ENCODE measurements at places on chromosomes 13 and 19.

DNA sequence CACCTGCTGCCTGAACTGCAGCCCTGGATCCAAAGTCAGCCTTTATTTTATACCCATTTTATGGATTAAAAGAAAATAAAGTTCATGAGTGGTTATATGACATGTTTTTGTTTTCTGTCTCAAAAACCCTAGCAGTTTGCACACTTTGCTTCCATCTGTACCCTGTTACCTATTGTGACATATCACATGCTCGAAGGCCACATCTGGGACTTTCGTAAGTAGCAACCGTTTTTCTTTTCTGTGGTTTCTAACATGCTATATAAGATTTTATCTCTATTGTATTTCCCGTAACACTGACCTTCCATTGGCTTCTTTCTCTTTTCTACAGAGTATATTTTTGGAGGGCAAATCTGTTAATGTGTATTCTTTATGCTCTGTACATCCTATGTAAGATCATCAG is 1007.2 kb downstream of the PCDH9 start:
- no peak for DNase-seq

DNA sequence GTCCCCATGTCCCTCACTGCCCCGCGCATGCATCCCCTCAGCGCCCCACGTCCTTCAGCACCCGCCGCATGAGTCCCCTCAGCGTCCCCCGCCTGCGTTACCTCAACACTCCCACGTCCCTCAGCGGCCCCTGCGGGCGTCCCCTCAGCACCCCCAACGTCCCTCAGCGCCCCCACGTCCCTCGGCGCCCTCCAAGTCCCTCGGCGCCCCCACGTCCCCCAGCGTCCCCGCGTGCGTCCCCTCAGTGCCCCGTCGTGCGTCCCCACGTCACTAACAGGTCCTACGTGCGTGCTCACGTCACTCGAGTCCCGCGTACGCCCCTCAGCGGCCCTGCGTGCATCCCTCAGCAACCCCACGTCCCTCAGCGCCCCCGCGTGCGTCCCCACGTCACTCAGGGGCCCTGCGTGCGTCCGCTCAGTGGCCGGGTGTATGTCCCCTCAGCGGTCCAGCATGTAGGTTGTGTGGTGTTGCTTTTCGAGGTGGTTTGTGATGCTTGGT is 19.5 kb upstream of the GAS6 start:
- DNase-seq = no peak

DNA sequence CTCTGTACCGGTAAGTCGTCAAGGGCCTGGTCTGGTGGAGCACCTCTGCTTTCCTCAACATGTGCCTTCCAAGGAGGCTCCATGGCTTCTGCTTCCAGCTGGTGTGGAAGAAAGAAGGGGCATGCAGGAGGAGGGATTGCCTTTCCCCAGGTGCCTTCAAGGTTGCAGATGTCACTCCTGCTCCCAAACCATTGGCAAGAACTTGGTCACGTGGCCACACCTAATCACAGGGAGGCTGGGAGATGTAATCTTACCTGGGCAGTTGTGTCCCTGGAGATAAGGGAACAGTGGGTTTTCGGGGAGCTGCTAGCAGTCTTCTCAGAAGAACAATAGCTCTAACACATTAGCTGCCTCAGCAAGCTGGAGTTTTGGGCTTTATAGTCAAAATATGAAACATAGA is 9.7 kb upstream of the GPR18 start:
- no peak for DNase-seq

GRCh38 chr13:36051082-36051481 is 80.1 kb downstream of the DCLK1 start:
- no peak for DNase-seq

GRCh38 chr19:2072757-2073551 is 21.9 kb upstream of the MKNK2 start:
- DNase-seq = no peak

DNA sequence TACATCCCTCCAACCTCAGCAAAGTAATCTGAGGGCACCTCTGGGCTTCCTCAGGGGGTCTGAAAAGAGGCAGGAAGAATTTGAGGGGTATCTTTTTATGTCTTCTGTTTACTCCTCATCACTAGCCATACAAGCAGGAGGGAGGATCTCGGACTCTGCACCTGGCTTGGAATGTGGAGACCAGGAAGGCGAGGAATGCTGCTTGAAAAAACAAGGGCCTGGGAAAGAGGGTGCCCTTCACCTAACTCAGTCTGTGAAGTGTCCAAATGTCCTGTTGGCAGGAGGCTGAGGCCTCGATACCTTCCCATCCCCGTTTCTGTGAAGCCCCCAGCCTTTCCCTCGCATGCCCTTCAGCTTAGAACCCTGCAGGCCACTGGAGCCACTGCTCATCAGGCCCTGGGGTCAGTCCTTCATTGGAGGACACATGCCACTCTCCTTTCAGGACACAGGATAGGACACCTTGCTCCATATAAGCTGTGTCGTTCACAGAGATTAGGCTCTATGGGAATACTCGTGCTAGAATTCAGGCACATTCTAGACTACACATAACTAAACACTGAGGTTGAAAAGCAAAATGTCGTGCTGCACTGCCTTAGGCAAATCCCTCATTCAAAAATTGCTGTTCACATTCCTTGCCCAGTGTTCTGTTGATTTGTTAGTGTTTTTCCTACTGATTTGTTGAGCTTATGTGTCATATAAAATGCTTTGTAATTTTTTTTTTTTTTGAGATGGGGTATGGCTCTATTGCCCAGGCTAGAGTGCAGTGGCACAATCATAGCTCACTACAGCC is 49.7 kb downstream of the ESD start:
- no peak for DNase-seq

DNA sequence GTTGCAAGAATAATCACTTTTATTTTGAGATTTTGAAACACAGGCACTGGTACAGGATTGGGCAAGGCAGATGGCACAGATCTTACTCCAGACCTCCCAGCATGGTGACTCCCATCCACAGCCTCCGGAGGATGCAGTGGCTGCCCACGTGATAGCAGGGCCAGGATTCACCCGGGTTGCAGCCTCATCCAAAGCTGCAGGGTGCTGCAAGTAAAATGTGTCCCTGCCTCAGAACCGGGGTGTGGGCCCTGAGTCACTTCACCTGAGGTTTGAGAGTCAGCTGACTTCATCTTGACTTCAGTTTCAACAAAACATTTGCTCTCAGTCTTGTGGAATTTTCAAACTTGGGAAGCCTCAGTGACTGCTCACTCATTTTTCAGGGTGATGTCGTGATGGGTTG is 201.9 kb downstream of the FGF9 start:
- no peak for DNase-seq

- DNase-seq = no peak
These were observed 10.4 kb downstream of the SPINT2 start for GRCh38 chr19:38274739-38275138.

DNA sequence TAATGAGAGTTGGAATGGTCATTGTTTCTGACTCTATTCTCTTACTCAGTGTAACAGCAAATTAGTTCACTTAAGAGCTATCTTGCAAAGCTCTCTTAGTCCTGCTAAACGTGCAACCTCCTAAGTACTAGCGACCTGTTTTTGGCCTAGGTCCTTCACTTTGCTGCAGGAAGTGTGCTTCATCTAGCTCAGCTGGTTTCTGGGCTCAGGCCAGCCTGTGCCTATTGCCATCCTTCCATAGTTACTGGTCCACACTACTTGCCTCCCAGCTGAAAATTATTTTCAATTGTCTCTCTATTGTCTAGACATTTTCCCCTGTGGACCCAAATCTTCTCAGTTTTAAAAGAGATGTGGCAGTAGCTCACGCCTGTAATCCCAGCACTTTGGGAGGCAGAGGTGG is 561.3 kb downstream of the FGF9 start:
- no peak for DNase-seq

DNA sequence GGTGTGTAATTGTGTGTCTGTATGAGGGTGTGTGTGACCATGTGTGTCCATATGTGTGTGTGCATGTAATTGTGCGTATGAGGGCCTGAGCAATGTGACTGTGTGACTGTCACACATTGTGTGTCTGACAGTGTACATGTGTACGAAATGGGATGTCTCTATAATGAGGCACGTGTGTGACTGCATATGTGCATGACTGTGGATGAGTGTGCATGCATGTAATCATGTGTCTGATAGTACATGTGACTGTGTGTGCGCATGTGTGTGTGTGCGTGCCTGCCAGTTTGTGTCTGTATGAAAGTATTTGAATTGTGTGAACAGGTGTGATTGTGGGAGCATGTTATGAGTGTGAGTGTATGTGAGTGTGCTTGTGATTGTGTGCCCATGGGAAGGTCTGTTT is 2.2 kb upstream of the ACSBG2 start:
- DNase-seq = no peak

DNA sequence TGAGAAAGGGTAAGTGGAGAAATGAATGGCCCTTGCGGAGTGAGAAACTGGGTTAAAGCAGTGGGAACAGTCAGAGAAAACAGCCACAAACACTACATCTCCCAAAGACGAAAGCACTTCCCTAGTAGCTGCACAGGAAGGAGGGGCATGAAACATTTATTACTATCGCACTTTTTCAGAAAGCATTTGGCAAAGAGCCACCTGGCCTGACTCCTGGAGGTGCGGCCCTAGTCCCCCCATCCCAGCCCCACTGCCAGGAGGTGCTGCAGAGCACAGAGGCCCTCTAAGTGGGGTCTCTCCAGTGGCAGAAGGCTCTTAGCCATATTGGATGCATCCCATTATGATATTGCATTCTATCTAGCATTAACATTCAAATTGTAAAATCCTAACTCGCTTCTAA is 55.8 kb downstream of the MTMR6 start:
- DNase-seq = no peak

DNA sequence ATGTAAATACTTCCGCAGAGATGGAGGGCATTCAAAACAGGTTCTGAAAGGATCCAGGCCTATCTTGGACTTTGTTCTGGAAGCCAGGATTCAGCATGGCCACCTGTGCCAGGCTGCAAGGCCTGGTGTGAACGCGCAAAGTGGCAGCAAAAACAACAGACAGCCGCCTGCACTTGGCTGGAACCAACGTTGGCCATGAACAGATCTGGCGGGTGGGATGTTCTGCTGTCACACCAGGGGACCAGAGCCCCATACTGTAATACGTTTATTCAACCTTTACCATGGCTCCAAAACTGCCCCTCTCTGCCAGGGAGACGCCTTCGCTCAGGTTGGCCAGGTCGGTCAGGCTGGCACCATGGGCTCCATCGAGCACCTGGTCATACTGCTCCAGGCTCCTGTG is 69.7 kb downstream of the EPS15L1 start:
- no peak for DNase-seq

DNA sequence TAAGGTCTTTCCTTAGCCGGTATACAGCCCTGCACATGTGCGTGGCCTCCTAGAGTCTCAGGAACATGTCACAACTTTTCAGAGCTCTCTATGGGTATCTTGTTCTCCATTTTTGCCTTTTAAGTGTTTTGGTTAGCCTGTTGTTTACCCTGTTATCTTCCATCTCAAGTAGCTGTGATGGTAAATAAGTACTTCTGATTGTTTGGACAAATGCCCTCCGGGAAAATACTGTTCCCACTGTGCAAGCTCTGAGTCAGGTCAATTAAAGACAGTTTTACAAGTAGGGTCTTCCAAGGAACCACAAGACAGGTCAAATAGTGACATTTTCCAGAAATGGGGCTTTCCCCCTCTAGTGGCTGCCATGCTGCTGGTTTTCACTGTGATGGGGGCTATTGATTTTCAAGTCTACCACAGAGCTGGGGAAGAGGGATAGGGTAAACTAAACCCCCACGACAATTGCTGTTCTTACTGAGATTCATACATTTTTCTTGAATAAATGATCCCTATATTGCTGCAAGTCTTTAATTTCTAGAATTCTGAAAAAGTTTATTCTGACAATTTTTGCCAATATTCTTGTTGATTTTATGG is 109.5 kb downstream of the TM9SF2 start:
- no peak for DNase-seq

DNA sequence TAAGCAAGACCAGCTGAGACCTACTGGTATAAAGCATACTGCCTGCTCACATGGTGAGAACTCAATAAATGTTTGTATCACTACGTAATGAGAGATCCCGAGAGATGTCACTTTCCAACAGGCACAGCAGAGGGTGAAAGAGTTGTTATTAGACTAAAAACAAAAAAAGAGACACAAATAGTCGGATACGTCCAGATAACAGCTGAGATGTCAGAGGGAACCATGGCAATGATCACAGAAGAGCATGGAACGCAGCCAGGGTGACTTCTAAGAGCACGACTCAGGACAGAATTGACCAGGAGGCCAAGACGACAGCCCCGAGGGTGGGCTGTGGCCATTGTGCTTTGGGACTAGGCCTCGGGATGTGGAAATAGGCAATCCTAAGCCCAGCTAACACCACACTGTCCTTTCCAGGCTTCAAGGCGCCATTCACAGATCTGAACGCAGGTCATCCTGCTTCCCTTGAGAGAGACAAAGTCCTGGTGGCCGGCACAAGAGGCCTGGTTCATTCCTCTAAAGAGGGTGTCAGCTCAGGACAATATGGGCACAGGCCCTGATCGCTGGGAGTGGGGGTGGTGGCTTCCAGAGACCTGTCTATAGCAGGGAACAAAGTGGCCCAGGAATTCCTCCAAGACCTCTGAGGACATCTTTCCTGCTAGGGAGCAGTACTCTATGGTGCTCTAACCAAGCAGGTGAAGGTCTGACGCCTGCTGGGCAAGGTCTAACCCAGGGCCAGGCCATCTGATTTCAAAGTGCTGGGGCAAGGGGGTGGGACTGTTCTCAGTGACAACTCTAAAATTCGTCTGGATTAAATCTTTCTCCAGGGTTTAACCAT is 3.2 kb downstream of the SH3GL1 start:
- no peak for DNase-seq

- no peak for DNase-seq
These were observed 52.6 kb downstream of the ALOX5AP start for GRCh38 chr13:30787738-30788525.

GRCh38 chr13:79870766-79871165 is 389.8 kb downstream of the NDFIP2 start:
- no peak for DNase-seq

- no peak for DNase-seq
These were observed at the start of gene FREM2 for GRCh38 chr13:38686577-38687245. Gene FREM2, plus strand, starts transcription at chr13:38687077. Its CDS starts 268 bp downstream, at chr13:38687345.

DNA sequence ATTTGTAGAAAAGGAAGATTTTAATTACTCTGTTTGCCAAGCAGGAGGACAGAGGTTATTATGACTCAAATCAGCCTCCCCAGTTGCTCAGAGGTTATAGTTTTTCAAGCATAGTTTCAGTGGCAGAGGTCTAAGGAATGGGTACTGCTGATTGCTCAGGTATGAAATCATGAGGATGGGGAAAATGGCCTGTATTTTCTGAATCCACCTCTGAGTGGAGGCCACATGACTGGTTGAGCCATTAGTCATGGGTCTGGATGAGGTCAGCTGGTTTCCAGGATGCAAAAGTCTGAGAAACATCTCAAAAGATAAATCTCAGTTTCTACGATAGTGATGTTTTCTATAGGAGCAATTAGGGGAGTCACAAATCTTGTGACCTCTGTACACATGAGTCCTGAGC is 62.8 kb upstream of the CEACAM8 start:
- DNase-seq = no peak

Measured in vagina (tissue), 2 donors.